Right ventricle myocardium inferior (tissue), 1 donor: ENCODE measurements at places on chromosomes 13 and 19. TPM values are rescaled to one million over a fixed set of nuclear protein-coding genes. Genes with fewer than 3 reads are reported as not detected.

Gene PSG7
- total RNA-seq: not detected

DNA sequence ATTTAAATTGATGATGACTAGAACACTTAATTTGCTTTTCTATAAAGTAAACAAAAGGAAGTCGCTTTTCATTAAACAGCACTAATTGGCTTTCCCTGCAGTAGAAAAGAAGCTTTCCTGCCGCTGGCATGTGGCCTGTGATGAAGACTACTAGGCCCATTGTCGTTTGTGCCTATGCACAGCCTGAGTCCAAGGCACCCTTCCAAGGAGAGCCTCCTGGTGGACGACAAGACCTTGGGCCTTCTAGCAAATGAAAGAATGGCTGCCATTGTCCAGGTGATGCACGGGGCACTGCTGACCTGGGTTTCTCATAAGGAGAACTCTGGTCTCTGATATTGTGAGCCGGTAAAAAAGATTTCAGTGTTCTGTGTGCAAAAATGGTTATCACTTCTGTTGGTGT, 233.0 kb downstream of the COL4A1 start:
- no peak for DNase-seq

GRCh38 chr19:21432590-21432989, 35.7 kb downstream of the ZNF493 start:
- DNase-seq: no peak

Gene SERP2
- total RNA-seq: 15.7 TPM

Gene ACER1
- total RNA-seq: not detected

DNA sequence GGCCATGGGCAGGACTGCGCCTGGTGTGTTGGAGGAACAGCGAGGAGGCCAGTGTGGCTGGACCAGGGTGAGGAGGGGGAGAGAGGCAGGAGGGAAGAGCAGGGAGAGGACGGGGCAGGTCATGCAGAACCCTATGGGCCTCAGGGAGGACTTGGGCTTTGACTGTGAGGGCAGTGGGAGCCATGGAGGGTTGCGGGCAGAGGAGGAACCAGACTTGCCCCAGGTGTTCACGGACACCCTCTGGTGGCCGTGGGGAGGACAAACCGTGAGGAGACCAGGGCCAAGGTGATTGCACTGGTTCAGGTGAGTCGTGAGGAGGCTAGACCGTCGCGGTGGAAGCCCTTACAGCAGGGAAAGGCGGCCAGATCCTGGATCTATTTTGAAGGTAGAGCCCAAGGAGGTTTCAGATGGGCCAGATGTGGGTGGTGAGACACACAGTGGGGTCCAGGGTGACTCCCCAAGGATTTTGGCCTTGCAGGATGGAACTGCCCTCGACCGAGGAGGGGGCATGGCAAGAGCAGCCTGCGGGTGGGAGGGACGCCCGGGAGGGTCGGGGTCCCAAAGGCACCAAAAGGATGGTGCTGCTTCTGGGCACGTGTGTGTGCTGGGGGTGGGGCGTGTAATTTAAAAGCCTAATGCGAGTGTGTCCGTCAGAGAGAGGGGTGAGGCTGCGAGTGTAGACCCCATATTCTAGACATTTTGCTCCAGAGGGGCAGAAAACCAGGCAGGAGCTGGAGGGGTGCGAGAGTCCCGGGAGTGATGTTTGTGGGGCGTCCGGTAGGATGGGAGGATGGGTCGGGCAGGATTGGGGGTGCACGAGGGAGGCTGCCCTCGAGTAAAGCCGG, 2.7 kb upstream of the REXO1 start:
- DNase-seq: peak; percentile 59

Gene CLEC17A
- not detected for total RNA-seq
